Hematopoietic multipotent progenitor cell (in vitro differentiated cells): ENCODE measurements at places on chromosomes 1 and 21. TPM values are rescaled to one million over a fixed set of nuclear protein-coding genes. Genes with fewer than 3 reads are reported as not detected.

MYOM3 gene
- total RNA-seq: not detected

ALDH4A1 gene
- 17.8 TPM for total RNA-seq

TAS1R3 gene
- 0.54 TPM for total RNA-seq

PARS2 gene
- total RNA-seq: 7.3 TPM

LDLRAD1 gene
- total RNA-seq: not detected

ARHGAP30 gene
- 94.5 TPM for total RNA-seq

FAM72D gene
- total RNA-seq: 0.27 TPM

ADORA3 gene
- total RNA-seq: 0.54 TPM

HORMAD1 gene
- under 0.01 TPM for total RNA-seq

ESRRG gene
- not detected for total RNA-seq
